Activated CD4-positive, alpha-beta T cell treated with anti-CD3 and anti-CD28 coated beads for 36 hours (primary cell): ENCODE measurements at places on chromosomes 7 and 10. TPM values are rescaled to one million over a fixed set of nuclear protein-coding genes. Genes with fewer than 3 reads are reported as not detected.

FAM237B gene
- total RNA-seq = not detected

WNT2 gene
- total RNA-seq = not detected

VCL gene
- 20.7 TPM for total RNA-seq

SLC16A9 gene
- total RNA-seq = 1.0 TPM

VPS26A gene
- 27.1 TPM for total RNA-seq
